ENCODE measurements at places on chromosomes 2 and 18. TPM values are rescaled to one million over a fixed set of nuclear protein-coding genes. Genes with fewer than 3 reads are reported as not detected.

Gene ACOXL
- total RNA-seq = not detected

Gene SERPINB3
- 0.05 TPM for total RNA-seq

Gene SCYGR7
- not detected for total RNA-seq

Gene NAT8
- 10.7 TPM for total RNA-seq

Gene SEPTIN2
- 147 TPM for total RNA-seq

Gene SUPT7L
- total RNA-seq = 14.6 TPM

Gene GDF7
- 5.0 TPM for total RNA-seq

Gene FBXO36
- 0.56 TPM for total RNA-seq

Gene EVX2
- not detected for total RNA-seq

Gene TEX44
- not detected for total RNA-seq

Gene WNT6
- total RNA-seq = 0.08 TPM

Gene HRH4
- total RNA-seq = 0.17 TPM

Gene AKAIN1
- total RNA-seq = 0.75 TPM

Gene MLPH
- total RNA-seq = 22.6 TPM

Gene RESP18
- total RNA-seq = not detected

Gene GALNT5
- total RNA-seq = under 0.01 TPM

Gene KIF3C
- total RNA-seq = 0.93 TPM

Gene STON1
- total RNA-seq = 3.8 TPM

Gene PROC
- total RNA-seq = 376 TPM

Data from liver (tissue), 10 donors.